ENCODE measurements at places on chromosomes 6 and 20.

GRCh38 chr6:13415283-13415682 lies 72.1 kb downstream of the GFOD1 start:
- DNase-seq, result no peak

DNA sequence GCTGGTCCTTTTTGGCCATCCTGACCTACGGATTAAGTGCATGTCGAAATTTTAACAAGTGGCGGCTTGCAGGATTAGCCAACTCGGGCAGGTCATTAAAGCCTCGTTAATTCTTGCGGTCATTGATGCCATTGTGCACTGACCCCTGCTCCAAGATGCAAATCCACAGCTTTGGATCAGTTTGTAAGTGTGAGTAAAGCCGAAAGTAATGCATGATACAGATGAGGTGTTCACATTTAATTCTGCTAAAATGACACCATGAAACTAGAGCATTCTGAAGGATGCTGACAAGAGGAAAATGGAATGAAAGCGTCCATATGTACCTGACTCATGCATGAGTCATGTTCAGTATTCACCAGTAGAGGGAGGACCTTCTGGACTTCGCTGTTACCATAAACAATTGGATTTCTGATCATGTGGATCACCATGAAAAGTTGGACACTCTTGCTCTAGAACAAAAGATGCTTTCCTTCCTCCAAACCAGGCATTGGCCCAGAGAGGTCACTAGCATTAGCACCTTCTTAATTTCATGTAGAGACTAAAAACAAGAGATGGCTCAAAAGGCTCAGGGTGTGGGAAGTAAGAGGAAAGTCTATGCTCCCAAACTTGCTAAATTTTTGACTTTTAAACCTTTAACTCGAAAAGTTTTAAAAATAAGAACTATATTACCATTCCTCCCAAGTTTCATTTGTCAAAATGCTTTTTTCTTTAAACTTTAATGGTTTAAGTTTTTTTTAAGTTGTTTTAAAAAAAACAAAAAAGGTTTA lies 48.0 kb downstream of the MUC22 start:
- peak; percentile 43 for DNase-seq

- DNase-seq, result no peak
Observed at GRCh38 chr6:101126501-101126900, 245.4 kb upstream of the ASCC3 start.

GRCh38 chr6:16130932-16131387 lies 2.1 kb downstream of the MYLIP start:
- DNase-seq, result peak; percentile 84

DNA sequence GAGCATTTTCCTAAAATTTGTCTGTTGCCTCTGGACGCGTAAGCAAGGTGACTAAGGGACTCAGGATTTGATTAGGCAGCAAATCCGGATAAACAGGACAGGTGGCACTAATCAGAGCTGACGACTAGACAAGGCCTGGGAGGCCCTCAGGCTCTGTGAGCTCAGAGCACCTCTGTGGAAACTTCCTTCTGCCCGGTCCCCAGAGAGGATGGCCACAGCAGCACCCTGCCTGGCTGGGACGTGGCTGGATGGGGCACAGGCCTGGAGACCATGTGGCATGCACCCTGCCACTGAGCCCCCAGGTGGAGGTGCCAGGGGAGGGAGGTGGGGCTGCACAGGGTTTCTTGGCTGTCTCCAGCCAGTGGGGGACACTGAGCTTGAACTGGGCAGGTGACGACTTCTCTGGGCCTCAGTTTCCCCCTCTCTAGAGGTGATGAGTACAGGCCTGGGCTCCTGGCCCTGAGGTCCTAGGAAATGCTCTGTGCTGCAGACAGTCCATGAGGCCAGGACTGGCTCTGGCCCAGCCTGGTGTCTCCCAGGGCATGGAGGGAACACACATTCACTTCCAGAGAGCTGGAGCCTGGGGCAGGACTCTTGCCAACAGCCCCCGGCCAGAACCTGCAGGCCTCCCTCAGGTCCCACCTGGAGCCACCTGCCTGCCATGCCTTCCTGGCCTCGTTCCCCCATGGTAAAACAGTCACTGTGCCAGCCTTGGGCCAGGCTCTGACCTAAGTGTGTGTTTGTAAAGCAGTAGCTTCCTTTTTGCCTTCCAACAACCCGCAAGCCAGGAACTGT lies 39.6 kb upstream of the STX16 start:
- no peak for DNase-seq

- no peak for DNase-seq
Observed at GRCh38 chr6:62445521-62445920, 159.5 kb upstream of the KHDRBS2 start.

- no peak for DNase-seq
Observed at GRCh38 chr6:107154131-107154800, 39.0 kb upstream of the BEND3 start.

- DNase-seq, result no peak
Observed at GRCh38 chr20:48586730-48587129, 241.1 kb downstream of the PREX1 start.

- DNase-seq, result peak; percentile 64
Observed at GRCh38 chr6:63802606-63803206, 167.1 kb downstream of the PHF3 start.

GRCh38 chr20:45223136-45223535 lies 2.0 kb downstream of the SEMG2 start:
- DNase-seq, result no peak

DNA sequence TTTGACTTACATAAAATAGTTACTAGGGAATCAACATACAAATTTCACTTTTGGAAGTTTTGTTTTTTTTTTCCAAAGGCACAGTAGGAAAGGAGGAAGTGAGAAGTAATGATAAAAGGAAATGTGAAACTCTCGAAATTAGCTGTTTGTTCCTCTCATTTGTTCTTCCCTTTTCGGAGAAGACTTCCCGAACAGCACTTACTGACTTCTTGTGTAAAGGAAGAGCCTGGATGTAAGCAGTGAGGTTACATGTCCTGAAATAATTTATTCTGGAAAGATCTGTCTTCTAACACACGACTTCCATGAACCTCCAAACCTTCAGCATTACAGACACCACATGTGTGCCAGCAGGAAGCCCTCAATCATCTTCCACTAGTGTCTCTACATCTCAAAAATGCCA lies 59.1 kb downstream of the KIF16B start:
- no peak for DNase-seq
